Tongue (tissue), 3 donors: ENCODE measurements at places on chromosomes 12 and 14. TPM values are rescaled to one million over a fixed set of nuclear protein-coding genes. Genes with fewer than 3 reads are reported as not detected.

Gene SRGAP1
- total RNA-seq: 6.1 TPM

Gene SSPN
- total RNA-seq: 177 TPM

Gene RFC5
- 20.0 TPM for total RNA-seq

Gene HHIPL1
- 3.1 TPM for total RNA-seq

Gene TDG
- total RNA-seq: 31.5 TPM

Gene IQSEC3
- total RNA-seq: 0.82 TPM

Gene CLMN
- 8.5 TPM for total RNA-seq

Gene NEUROD4
- total RNA-seq: not detected

Gene GPR68
- 2.9 TPM for total RNA-seq

Gene EXOC3L4
- 6.3 TPM for total RNA-seq

Gene C12orf43
- total RNA-seq: 8.9 TPM

DNA sequence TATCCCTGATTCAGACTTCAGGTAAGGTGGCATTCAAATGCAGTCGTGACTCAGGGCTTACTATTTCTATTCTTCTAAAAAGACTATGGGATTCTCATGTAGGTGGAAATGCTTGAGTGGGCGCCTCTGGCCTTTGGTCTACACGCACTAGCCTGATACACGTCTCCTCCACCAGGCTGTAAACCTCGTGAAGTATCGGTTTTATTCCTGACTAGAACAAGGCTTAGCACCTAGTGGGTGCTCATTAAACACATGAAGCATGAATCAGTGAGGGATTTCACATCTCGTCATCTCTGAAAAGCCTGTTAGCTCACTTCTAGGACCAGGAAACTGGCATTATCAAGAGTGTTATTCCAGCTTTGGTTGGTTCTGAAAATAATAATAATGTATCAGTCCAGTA lies 17.7 kb upstream of the HNF1A start:
- DNase-seq: no peak

DNA sequence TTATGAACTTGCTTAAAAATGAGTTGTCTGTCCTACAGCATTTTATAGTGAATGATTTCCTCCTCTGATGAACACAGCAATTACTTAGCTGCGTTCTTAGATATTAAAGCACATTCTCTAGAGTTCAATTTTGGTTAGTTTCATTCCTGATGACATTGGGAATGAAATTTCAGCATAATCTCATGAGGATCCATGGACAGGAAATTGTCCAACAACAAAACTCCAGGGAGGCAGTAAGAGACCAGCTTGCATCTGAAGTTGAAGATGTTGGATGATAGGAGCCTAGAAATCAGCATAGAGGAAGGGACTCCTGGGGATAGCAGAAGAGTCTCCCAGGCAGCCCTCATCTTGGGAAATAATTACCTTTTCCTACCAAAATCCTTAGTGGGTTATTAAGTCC lies 128.7 kb upstream of the RAP1B start:
- DNase-seq: no peak

DNA sequence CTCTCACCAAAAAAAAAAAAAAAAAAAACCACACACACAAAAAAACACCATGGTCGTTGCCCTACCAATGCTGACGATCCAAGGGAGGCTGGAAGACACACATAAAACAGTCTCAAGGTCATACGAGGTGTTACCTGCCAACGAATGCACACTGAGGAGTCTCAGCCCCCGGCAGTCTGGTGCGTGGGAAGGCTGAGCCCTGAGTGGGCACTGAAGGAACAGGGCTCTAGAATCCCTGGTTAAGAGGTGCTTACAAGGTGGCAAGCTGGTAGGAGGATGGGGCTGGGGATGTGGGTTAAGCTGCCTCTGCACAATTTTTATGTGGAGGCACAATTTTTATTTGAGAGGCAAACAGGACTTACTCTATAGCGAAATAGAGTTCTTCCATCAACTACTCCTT lies 7.9 kb downstream of the LTBP2 start:
- no peak for DNase-seq

- DNase-seq: no peak
Measured at GRCh38 chr12:132140918-132141841, 2.9 kb downstream of the DDX51 start.

DNA sequence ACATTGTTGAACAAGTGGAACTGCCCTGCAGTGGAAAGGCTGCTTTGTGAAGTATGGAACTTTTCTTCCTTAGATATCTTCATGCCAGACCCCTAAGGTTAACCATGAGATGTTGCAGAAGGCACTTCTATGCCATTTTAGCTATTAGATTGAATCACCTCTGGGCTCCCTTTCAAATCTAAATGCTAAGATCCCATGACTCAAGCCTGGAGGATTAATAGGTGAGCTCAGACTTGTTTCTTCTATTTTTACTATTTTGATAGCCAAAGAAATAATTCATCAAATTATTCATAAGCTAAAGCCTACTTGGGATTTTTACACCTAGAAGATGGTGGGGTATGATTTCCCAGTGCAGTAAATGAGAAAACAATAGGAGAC lies 64.3 kb downstream of the DAD1 start:
- DNase-seq: no peak

GRCh38 chr14:87175175-87175574 lies 817.8 kb downstream of the GALC start:
- DNase-seq: no peak

DNA sequence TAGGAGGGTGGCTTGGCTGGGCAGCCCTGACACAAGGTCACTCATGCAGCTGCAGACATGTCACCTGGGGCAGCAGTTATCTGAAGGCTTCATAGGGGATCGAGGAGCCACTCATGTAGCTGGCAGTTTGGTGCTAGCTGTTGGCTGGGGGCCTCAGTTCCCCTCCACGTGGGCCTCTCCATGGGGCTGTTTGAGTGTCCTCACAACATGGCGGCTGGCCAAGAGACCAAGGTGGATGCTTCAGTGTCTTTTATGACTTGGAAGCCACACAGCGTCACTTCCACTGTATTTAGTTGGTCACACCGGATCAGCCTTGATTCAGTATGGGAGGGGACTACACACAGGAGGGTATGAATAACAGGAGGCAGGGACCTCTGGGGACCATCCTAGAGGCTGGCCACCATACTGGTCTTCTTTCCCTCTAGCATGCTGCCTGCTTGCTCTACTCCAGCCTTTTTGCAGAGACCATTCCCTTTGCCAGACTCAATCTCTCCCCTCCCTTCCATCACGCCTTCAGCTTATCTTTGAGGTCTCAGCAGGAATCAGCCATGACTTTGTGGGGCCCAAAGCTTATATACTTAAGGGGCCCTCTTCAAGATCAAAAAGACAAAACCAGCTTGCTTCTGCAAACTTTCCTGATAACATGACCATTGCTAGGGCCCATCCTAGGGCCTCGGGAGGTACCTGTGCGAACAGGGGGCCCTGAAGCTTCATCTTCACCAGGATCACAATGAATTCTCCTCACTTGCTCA lies 53.4 kb downstream of the RPH3A start:
- DNase-seq: no peak

DNA sequence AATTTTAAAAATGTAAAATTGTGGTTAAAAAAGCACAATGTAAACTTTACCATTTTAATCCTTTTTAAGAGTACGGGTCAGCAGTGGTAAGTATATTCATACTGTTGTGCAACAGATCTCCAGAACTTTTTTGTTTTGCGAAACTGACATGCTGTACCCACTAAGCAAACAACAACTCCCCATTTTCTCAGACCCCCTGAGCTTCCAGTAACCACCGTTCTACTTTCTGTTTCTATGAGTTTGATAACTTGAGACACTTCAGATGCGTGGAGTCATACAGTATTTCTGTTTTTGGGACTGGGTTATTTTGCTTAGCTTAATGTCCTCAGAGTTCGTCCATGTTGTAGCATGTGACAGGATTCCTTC lies 38.0 kb downstream of the CHST11 start:
- no peak for DNase-seq

DNA sequence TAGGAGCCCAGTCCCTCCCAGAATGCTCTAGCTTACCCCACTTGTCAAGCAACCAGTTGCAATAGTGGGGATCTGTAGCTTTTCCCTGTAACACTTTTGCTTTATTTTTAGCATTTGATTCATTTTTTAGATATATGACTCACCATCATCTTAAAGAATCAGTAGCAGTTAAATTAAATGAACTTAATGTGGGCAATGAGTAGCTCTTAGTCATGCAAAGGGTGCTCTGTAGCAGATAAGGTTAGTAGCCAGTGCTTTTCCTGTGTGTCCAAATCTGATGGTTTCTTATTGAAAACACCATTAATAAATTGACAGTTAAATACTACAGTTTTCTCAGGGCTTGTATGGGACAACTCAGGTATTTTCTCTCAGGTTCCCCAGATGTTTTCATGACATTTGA lies 311.8 kb downstream of the RERGL start:
- no peak for DNase-seq

DNA sequence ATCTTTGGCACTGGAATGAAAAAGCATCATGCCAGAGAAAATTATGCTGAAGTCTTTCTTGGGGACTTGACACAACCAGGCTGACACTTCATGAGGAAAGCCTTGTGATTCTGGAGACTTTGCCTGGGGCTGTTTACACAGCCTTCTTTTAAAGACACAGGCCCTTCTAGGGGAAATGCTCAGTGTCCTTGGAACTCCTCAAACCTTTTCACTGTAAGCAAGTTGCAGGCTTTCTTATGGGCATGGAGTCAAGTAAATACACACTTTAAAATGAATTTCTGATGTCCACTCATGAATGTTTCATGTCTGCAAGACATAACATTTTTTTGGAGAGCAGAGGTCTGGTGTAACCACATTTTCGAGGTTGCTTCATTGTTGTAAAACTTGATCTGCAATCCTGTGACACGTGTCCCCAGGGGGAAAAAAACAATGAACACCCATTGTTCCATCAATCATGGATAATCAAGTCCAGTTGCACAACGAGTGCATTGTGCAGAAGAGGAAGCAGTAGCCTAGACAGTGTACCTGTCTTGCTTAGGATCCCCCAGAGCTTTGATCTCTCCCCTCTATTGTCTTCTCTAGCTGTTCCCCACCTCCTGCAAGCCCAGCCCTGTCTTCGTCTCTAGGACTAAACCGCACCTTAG lies 155.1 kb upstream of the PRICKLE1 start:
- DNase-seq: peak; percentile 79

DNA sequence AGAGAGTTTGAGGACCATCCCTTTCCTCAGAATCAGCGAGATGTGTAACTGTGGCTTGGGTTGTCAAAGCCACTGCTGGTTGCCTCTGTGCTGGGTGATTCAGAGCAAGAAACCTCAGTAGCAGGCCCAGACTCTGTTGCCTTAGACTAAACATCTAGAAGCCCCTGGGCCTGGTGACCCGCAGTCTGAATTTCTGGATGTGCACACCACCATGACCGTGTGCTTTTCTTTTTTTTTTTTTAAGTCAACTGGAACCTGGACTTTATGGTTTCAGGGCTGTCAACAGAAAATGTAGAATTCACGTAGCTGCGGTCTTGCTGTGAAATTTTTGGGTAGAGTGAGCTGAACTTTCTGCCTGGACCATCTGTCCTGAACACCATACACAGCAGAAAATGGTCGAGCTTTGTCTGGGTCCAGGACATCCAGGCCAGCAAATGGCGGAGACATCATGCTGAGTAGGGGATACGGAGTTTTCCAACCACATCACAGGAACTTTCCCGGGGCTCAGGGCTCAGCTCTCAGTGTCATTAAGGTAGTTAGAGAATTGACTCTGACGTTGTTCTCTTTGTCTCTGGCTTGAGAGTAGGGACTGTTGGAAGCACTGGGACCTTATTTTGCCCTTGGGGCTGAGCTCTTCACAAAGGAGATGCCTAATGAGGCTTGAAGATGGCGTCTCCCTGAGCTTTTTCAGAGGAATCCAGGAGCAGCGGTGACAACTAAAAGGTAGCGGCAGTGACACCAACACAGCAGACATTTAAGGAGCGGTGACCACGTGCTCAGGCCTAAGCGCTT lies 23.0 kb upstream of the BATF start:
- DNase-seq: no peak

DNA sequence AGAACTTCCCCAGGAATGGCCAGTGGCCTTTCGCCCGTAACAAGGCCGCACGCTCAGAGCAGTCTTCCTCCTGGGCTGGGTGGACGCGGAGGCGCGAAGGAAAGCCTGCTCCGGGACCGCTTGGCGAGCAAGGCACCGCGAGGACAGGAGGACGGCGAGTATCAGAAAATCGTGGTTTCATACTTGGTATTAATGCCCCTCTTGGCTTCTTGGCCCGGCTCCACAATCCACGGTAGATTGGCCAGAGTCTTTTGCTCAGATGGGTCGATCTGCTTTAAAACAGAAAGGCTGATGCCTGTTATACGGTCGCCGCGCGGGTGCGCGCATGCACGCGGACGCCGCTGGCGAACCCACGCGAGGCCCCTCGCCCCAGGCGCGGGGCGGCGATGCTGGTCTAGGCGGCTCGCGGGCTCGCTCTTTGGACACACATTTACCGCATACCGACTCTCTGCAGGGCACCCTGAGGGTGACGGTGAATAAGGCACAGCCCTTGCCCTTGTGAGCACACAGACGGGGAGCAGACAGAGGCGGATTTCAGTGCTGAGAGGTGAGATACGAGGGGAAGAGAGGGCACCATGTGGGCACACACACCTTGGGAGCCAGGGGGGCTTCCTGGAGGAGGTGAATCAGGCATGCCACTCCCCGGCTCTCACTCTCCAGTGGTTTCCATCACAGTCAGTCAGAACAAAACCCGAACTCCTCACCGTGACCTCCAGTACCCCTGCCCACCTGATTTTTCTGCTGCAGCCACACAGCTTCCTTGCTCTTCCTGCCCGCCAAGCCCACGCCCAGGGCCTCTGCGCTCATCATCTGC lies 100.7 kb downstream of the APAF1 start:
- DNase-seq: peak; percentile 54

DNA sequence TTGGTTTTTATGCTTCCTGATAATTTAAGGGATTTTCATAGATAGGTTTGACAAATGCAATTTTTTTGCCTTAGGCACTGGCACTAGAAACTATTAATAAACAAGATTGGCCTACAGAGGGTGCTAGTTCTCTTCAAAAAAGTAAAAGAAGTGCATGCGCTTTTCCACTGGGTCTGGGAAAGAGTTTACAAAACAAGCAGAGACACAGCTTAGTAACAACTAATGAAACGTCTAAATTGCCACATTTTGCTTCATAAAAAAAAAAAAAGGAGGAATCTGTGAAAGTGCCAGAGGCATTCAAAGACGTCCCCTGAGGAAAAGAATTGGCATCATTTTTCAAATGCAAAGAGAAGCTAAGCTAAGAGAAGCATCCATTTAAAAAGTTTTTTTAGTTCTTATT lies 58.3 kb upstream of the EEA1 start:
- DNase-seq: peak; percentile 92

GRCh38 chr12:54167500-54167896 lies 21.3 kb downstream of the SMUG1 start:
- DNase-seq: no peak

DNA sequence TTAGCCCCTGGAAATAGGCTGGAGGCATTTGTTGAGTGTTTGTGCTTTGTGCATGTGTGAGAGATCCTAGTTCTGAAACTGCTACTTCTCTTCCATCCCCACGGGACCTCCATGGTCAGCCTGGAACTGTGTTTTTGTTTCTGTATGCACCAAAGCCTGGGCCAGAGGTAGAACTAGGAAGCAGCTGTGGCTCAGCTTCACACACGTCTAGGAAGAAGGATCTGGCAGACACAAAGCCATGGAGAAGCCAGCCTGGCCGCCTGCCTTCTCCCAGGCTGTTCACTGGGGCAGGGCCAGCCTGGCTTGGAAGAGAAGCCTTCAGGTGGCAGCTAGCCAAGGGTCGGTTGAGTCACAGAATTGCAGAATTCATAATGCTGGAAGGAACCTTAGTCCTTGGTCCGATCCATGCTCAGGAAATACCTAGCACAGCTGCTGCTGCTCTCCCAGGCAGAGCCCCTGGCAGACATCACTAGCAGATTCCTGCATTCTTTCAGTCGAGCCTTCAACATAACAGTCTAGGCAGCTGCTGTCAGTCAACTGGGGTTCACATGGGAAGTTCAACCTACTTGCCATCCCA lies 27.0 kb downstream of the RIN3 start:
- DNase-seq: peak; percentile 97
